CD4-positive, alpha-beta T cell treated with Interleukin-17A for 1 hour (primary cell): ENCODE measurements at places on chromosomes 6 and 20.

- no peak for DNase-seq
Measured at GRCh38 chr6:52155791-52156576, 30.2 kb upstream of the IL17A start.

DNA sequence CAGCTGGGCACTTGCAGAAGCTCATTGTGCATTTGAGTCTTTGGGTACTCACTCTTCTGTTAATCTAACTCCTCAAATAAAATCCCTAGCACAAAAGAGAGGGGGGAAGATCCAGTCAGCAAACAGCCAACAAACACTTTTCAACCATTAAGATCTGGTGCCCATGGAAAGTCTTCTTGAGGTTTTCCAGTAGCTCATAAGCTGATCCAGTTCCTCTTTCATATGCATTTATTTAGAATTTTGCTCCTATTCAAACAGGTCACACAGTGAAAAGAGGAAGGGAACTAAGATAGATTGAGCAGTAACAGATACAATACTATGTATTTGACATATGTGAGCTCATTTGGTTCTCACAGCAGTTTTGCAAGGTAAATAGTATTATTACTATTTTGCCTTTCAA is 38.6 kb downstream of the HLA-DPB1 start:
- no peak for DNase-seq

- DNase-seq = no peak
Measured at GRCh38 chr20:57985278-57985677, 243.2 kb downstream of the ANKRD60 start.

- no peak for DNase-seq
Measured at GRCh38 chr6:129050086-129050485, 167.1 kb downstream of the LAMA2 start.

DNA sequence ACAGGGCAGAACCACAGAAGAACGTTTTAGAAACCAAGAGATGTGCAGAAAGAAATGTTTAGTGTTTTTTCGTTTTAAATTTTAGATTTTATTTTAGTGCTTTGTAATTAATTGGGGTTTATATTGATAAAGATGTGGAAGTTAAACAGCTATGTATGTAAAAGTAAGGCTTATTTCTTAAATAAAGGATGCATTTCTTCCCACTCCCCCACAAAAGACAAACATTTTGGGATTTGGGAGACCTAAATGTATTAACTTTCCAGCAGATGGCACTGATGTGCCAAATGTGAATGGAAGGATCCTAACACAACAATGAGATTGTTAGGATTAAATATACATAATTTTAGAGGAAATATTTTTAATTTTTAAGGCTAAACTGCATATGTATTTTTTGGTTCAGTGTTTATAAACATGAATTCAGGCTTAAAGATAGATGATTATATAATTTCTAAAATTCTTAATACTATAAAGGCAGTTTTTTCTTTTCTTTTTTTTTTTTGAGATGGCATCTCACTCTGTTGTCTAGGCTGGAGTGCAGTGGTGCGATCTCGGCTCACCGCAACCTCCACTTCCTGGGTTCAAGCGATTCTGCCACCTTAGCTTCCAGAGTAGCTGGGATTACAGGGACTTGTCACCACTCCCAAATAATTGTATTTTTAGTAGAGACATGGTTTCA is 12.0 kb downstream of the PFDN4 start:
- no peak for DNase-seq
